Esophagus squamous epithelium (tissue), 5 donors: ENCODE measurements at places on chromosomes 1 and 21.

GRCh38 chr1:107139833-107140702 lies 771 bp upstream of the NTNG1 start:
- DNase-seq, result no peak

- no peak for DNase-seq
Measured at GRCh38 chr1:46446646-46447498, 42.8 kb upstream of the DMBX1 start.

DNA sequence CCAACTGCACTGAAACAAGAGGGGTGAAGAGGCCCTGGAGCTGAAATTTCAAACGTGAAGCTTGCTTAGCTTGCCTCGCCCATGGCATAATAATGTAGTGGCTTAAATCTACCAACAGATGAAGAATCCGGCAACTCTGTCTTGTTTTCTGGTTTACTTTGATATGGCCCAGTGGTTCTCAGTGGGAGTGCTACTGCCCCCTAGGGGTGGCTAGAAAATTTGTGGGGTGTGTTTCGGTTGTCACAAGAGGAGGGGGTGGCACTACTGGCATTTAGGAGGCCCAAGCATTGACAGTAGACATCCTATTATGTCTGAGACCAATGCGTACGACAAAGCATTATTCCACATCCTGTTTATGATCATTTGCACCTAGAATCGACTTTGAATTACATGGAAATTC lies 51.9 kb upstream of the C8B start:
- no peak for DNase-seq

GRCh38 chr1:6795661-6796060 lies 10.4 kb downstream of the CAMTA1 start:
- no peak for DNase-seq

DNA sequence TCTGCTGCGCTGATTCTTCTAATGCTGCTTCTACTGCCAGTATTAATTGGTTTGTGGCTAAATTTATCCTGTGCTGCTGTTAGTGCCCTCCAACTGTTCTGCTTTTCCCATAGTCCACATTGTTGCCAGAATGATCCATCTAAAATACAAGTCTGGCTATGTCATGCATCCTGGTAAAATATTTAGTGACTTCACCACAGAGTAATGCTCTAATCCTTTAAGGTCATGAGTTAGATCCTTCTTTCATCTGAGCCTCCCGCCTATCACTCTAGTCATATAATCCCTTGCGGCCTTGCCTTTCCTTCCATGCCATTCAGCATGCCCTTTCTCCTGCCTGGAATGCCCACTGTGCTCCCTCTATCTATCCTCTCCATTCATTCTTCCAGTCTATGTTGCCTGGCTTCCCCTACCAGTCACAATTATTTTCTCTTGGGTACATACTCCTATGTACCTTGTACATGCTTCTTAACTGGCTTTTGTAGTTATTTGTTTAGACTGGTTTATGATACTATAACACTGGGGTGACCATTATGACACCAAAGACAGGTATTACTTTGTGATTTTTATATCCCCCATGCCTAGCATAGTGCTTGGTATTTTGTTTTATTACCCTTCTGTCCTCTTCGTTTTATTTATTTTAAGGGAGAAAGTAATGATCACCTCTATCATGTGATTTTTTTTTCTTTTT lies 144.0 kb downstream of the MAGI3 start:
- DNase-seq, result no peak

DNA sequence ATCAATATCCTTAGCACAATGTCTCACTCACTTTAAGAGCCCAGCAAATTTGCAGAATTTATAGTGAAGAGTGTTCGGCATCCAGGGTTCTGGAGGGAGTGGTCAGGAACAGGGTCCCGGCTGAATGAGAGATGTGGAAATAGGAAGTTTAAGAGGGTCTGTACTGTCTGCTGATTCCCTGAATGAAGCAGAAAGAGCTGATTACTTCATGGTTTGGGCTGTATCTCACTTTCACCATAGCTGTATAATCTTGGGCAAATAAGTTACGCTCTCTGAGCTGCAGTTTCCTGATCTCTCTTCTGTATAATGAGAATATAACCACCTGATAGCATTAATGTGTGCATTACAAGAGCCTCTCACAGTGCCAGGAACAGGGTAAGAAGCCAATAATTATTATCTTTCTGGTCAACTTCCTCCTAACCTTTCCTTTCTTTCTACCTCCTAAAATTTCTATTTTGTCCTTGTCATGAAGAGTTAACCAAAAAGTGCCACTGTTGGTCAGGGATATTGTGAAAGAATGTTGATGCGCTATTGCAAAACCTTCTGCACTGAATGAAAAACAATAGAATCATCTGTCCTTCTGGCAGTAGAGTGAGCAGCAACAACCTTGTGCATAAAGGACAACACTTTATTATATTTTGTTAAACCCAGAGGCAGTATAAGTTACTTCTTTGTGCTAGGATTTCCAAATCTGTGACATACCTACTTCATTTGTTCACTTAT lies 14.7 kb upstream of the PTGFR start:
- DNase-seq, result no peak

- DNase-seq, result no peak
Measured at GRCh38 chr1:81493102-81493869, 307.4 kb upstream of the ADGRL2 start.

- no peak for DNase-seq
Measured at GRCh38 chr1:88169939-88170338, 514.1 kb upstream of the PKN2 start.

GRCh38 chr1:47572731-47573430 lies 135.0 kb downstream of the FOXD2 start:
- no peak for DNase-seq

GRCh38 chr1:183945428-183946319 lies 91.9 kb downstream of the COLGALT2 start:
- DNase-seq, result no peak

DNA sequence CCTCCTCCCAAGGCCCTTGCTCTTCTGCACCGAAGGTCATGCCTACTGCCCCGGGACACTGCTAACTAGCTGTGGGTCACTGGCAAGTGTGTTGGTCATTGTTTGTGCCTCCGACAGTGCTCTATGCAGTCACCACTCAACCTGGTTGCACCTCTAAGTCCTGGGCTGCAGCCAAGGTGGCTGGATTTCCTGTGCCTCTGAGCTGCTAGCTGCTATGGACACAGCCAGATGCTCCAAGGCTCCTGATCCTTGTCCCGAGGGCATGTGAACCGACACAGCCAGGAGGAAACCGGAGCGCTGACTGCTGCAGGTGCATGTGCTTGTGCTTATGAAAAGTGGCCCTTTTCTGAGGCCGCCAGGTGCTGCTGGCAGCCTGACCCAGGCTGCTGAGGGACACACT lies 14.7 kb upstream of the SPOCD1 start:
- no peak for DNase-seq

GRCh38 chr1:197073978-197074377 lies 6.9 kb upstream of the F13B start:
- DNase-seq, result no peak

- DNase-seq, result no peak
Measured at GRCh38 chr21:45147473-45148315, 73.3 kb downstream of the ADARB1 start.

DNA sequence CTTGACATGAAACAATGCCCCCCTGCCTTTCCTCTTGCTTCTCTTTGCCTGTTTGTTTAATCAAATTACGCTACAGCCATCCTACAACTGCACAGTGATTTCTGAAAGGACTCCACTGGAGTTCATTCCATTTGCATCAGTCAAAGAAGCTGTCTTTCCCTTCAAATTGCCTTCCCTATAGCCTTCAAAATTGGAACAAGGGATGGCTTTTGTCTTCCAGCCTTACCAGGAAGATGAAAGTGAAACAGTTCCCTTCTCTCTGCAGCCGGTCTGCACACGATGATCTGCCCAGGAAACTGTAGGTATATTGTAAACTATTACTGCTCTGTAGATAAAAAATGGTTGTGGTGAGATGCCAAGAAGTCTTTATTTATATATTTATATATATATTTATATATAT lies 65.6 kb upstream of the ETS2 start:
- DNase-seq, result no peak

- DNase-seq, result no peak
Measured at GRCh38 chr1:167782946-167783345, 61.2 kb downstream of the MPZL1 start.

- DNase-seq, result no peak
Measured at GRCh38 chr1:174726167-174726879, 273.4 kb upstream of the CACYBP start.

GRCh38 chr1:154955718-154956543 lies at the start of gene PBXIP1:
Gene PBXIP1 (minus strand): TSS chr1:154956099. CDS start chr1:154953721, 2,378 bp downstream.
- DNase-seq, result peak; percentile 30

GRCh38 chr21:43967981-43968380 lies 44.1 kb upstream of the TRAPPC10 start:
- DNase-seq, result no peak

GRCh38 chr21:44729336-44730027 lies 18.1 kb upstream of the TSPEAR start:
- no peak for DNase-seq

- no peak for DNase-seq
Measured at GRCh38 chr1:217136895-217137205, 413.6 kb upstream of the ESRRG start.

- no peak for DNase-seq
Measured at GRCh38 chr1:115781343-115781742, 12.8 kb upstream of the CASQ2 start.

- DNase-seq, result no peak
Measured at GRCh38 chr1:215669806-215670491, 102.8 kb downstream of the KCTD3 start.

DNA sequence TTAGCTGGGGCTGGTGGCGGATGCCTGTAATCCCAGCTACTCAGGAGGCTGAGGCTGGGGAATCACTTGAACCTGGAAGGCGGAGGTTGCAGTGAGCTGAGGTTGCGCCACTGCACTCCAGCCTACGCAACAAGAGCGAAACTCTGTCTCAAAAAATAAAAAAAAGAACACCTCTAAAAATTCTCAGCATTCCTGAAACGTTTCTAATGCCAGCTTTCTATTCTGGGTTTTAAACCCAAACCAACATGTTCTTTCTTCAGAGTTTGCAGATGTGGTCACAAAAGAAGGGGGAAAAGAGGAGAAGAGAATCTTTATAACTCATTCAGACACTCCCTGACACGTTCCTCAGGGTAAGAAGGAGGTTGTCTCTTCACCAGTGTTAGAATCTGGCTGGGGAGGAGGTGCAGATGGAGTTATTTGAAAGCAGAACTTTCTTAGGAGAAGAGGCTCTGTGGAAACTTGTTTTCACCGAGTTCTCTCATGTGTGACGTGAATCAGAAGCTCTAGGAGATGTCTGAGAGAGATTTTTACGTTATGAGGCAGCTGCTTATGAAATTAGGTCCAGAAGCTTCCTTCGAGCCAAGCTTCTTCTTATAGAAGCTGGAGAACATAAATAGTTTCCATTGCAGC lies 17.8 kb upstream of the CNR2 start:
- no peak for DNase-seq

- no peak for DNase-seq
Measured at GRCh38 chr1:159181328-159182024, 10.1 kb downstream of the CADM3 start.

DNA sequence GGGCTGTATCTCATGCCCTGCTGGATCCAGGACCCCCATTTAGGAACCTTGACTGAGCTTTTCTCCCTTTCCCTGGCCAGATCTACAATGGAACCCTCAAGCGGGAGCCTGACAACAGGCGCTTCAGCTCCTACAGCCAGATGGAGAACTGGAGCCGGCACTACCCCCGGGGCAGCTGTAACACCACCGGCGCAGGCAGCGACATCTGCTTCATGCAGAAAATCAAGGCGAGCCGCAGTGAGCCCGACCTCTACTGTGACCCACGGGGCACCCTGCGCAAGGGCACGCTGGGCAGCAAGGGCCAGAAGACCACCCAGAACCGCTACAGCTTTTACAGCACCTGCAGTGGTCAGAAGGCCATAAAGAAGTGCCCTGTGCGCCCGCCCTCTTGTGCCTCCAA lies 29.8 kb downstream of the PKP1 start:
- DNase-seq, result no peak

- DNase-seq, result no peak
Measured at GRCh38 chr1:153217212-153217611, at the start of gene PRR9. Gene PRR9 (plus strand): TSS chr1:153217584. CDS start chr1:153218145, 561 bp downstream.

- DNase-seq, result no peak
Measured at GRCh38 chr1:43548285-43549271, 17.9 kb downstream of the PTPRF start.

DNA sequence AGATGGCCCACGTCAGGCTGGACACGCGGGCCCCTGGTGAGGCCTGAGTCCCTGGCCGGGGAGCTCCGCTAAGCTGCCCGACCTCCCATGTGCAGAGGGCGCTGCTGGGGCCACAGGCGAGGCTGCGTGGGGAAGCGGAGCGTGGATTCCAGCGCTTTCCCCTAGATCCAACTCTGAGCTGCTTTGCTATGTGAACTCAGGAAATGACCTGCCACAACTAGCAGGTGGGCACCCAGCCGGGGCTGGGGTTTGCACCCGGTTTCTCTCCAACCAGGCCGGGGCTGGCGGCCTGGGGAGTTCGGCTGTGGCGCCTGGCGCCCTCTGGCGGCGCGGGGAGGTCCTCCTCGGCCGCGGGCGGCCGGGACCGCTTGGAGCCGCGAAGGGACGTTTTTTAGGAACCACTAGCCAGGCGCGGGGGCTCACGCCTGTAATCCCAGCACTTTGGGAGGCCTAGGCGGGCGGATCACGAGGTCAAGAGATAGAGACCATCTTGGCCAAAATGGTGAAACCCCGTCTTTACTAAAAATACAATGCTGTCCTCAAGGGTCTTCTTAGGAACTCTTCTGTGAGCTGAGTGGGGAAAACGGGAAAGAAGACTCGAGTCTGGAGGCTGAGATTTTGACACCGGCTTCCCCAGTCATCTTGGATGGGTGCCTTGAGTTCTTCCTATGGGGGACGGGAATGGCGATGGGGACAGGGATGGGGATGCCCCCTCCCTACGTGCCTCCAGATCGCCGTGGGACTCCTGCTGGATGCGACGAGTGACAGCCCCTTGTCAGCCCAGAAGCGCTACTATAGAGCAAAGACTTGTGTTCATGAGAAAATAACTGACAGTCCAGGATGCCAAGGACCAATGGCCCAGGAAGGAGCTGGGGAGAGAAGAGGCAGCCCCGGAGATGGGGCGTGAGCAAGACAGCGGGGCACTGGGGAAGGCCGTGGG lies 12.6 kb downstream of the PYCR2 start:
- DNase-seq, result no peak

DNA sequence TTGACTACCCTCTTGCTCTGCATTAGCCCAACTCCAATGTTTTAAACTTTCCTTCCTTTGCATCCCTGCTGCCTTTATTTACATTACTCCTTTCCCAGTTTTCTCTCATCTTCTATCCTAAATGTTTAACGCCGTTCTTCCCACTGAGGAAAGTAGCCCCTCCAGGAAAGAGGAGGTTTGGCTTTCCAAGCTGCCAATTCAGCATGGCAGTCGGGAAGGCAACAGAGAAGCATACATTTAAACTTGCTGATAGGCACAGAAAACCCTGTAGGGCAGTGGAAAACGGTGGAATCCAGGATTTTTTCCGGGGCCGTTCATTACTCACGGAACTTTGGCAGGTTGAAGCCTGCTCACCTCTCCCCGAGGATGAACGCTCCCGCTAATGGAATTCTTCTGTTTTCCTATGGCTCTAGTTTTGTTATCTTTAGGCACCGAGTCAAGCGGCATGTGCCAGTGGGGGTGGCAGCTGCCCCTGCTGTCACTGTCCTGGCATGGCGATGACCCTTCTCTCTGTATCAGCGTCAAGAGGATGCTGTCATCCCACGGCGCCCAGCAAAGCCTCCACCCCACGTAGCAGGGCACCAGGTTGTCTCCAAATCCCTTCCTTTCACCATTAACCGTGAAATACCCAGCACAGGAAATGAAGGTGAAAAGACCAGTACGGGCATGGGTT lies 48.3 kb downstream of the ZBTB18 start:
- DNase-seq, result no peak
